ENCODE measurements at places on chromosomes 11 and 22.

DNA sequence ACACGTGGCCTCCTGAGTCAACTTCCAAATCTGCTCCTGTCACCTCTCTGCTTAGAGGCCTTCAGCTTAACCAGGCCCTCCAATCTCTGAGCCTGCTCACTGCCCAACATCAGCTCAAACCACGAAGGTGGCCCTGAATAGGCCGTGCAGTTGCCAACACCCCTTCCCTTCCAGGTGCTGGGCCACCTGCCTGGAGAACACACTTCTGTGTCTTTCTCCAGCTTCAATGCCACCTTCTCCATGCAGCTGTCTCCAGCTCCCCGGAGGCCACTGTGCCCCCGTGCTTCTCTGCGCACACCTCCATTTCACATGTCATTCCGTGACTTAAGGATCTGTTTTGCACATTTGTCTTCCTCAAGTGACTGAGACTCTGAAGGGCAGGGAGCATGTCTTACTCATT lies 5.3 kb downstream of the RELA start:
- no peak for DNase-seq

- no peak for DNase-seq
Measured at GRCh38 chr22:44272401-44272771, 40.4 kb downstream of the SHISAL1 start.

- DNase-seq, result no peak
Measured at GRCh38 chr11:79121351-79121750, 319.5 kb downstream of the TENM4 start.

- DNase-seq, result no peak
Measured at GRCh38 chr11:64654439-64654838, 63.4 kb downstream of the SLC22A12 start.

- DNase-seq, result no peak
Measured at GRCh38 chr11:76124905-76125770, 81.2 kb downstream of the WNT11 start.

GRCh38 chr11:12288212-12288930 lies 89.0 kb upstream of the PARVA start:
- DNase-seq, result peak; percentile 22

- no peak for DNase-seq
Measured at GRCh38 chr11:59728913-59729312, 15.3 kb upstream of the OR10V1 start.

DNA sequence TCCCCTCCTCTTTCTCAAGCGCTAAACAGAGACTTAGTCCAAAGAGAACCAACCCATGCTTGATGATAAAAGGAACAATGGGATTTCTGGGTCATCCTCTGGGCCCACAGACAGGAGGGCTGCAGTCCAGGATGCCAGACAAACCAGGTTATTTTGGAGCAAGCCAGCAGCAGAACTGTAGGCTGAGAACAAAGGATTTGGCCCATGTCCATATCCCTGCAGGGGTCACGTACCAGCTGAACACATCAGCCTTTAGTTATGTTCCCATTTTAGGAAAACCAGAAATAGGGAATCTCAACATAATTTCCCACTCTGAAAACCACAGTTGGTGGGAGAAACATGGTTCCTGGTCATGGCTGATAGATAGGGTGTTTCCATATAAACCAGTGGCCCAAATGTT lies 533.6 kb upstream of the CADM1 start:
- no peak for DNase-seq

DNA sequence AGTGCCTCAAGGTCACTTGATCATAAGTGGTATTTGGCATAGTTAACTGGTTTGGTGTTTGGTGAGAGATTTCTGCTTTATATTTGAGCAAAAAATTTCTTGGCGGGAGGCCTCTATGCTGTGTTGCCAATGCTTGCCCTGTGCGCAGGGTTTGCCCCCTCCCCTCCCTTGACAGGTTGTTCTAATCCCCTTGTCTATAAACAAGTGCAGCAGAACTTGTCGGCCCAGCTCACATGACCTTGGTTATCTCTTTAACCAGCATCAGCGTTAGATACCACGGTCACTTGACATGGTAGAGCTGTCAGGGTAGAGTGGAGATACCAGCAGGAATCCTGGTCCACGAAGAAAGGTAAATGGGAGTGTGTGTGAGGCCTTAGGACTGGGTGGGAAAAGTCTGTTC lies 35.6 kb downstream of the MARK2 start:
- no peak for DNase-seq

GRCh38 chr11:77302752-77303151 lies 1.3 kb upstream of the GDPD4 start:
- DNase-seq, result no peak

GRCh38 chr11:129770993-129771392 lies 44.7 kb upstream of the TMEM45B start:
- DNase-seq, result no peak

- no peak for DNase-seq
Measured at GRCh38 chr11:95442531-95443050, 211.6 kb upstream of the SESN3 start.

GRCh38 chr22:18075720-18076497 lies 1.9 kb upstream of the PEX26 start:
- no peak for DNase-seq

- peak; percentile 46 for DNase-seq
Measured at GRCh38 chr11:85823816-85824215, 12.9 kb upstream of the SYTL2 start.

DNA sequence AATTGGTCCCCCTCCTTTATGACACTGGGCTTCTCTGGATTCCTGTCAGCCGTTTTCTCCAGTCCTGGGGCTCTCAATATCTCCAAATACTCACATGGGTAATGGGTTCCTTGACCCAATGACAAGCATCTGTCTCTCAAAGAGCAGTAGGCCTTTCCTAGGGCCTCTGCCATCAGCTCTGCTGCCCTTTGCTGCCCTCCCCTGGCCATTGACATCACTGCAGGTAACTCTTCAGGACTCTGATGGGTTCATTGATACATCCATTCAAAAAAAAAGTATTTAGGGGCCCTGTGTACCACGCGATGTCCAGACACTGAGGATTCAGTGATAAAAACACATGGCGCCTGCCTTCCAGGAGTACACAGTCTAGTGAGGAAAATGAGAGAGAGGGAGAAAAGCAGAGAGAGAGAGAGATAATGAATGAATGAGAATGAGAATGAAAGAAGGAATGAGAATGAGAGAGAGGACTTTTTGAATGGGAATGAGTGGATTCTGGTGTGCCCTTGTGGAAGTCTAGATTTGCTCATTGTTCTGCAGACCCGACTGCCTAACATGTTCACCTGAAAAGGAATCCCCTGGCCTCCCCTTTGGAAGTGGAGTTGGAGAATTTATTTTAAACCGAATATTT lies 42.6 kb upstream of the OLFML1 start:
- DNase-seq, result peak; percentile 59

DNA sequence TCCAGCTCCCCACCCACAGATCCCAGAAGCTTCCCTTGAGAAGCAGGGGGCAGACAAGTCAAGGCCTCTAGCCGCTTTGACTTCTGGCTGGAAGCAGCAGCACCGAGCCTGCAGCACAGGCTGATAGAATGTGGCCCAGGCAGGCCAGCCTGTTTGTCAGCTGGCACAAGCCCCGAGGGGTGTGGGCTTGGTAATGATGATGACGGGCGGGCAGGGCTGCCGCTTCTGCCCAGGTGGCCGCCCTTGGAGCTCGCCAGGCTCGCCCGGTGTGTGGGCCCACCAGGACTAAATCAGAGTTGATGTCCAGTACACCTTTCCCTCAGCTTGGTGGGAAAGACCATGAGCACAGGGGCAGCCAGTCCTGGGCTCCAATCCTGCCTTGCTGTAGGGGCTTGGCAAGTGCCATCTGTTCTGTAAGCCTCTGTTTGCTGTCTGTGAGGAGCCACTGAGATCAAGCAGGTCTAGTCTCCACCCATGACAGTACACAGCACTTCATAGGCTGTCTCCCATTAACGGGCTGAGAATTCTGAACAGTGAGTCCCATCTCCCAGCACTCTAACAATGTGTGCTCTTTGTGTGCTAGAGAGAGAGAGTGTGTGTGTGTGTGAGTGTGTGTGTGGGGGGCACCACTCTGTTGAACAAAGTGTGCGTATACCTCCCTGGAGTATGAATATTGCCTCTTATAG lies 26.8 kb downstream of the MICAL2 start:
- DNase-seq, result no peak

GRCh38 chr22:45683248-45683647 lies 11.6 kb downstream of the ATXN10 start:
- DNase-seq, result no peak

DNA sequence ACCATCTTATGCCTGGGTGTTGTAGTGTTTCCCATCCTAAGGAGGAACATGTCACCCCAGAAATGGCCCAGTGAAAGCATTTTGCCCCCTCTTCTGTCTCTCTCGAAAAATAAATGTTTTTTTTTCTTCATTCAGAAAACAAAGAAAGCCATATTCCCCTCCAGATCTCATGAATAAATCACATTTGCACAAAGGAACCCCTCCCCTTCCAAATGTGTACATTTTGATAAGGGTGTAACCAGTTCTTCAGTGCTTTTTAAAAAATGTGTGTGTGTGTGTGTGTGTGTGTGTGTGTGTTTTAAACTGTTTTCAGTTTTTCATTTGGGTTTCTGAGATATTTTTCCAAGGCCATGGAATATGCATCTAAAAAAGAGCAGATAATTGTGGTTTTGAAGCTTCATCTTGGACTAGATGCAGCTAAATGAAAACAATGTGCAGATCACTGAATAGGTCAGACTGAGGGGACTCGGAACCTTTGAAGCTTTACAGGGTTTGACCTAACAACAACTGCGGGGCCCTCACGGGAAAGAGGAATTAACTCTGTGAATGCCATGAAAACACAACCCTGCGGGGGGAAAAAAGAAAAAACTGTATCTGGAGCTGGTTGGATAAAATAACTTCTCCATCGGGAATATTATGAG lies 76.4 kb downstream of the YAP1 start:
- DNase-seq, result no peak

- no peak for DNase-seq
Measured at GRCh38 chr22:42317008-42317407, 46.6 kb upstream of the TCF20 start.

- DNase-seq, result no peak
Measured at GRCh38 chr22:24975125-24975640, 22.7 kb downstream of the KIAA1671 start.

- DNase-seq, result no peak
Measured at GRCh38 chr11:32425761-32426160, 9.6 kb downstream of the WT1 start.

GRCh38 chr11:94150704-94151685 lies 22.4 kb downstream of the PANX1 start:
- no peak for DNase-seq

GRCh38 chr22:30829901-30830550 lies 135.4 kb downstream of the OSBP2 start:
- DNase-seq, result no peak

- DNase-seq, result no peak
Measured at GRCh38 chr11:41189701-41190436, 269.6 kb downstream of the LRRC4C start.

- DNase-seq, result no peak
Measured at GRCh38 chr11:29009426-29009825, 901.2 kb downstream of the METTL15 start.

- no peak for DNase-seq
Measured at GRCh38 chr11:86278226-86278625, 23.8 kb upstream of the HIKESHI start.

DNA sequence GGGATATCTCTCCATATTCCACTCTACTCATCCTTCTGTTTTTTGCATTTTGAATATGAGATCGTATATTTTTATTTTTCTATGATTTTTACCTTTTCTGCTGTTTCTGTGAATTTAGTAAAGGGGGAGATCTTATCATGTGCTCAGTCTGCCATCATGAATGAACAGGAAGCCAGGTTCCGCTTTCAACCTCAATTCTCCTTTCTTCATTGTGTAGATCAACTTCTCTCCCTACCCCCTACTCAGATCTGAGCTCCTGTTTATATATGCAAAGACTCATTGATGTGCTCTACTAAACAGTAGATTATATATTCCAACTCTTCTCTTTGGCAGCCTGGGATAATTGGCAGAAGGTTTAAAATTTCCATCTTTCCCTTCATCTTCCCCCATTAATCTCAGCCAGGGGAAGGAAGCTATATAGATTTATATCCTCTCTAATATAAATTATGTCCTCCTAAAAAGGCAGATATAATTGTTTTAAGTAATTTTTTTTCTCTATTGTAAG lies 336.7 kb upstream of the PLET1 start:
- no peak for DNase-seq

DNA sequence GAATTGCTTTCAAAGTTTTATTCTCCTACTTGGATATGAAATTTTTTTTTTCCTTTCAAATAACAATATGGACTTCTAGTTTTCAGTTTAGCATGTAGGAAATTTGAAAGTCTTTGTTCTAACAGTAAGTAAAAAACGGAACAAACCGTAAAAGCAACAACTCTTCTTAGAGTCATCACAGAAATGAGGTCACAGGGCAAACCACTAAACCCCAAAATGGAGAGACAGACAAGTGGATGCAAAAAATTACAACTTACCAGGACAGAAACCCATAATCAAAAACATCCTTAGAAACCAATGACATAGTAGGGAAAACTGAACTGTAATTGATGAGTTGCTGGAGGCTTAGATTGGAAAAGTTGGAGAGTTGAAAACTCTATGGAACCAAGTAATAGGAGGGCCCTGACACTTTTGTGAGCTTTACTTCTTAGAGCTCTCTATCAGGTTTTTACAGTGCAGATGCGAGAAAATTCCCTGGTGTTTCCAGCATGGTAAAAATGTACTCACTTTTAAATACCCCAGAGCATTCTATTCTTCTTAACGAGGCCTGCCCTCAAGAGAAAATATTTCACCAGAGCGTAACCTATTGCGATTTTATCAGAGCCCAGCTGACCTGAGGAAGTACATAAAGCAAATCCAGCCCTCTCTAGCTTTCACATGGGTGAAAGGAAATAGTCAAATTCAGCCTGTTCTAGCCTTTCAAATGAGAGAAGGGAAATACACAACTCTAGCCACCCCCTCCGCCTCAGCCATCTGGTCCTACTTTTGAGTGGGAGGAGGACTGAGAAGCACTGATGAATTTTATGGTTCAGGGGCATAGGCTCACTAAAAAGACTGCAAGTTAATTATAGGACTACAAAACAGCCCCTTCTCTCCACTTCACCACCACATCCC lies 39.1 kb downstream of the CASP12 start:
- no peak for DNase-seq

- DNase-seq, result no peak
Measured at GRCh38 chr22:29481265-29482000, 1.4 kb downstream of the NEFH start.

- no peak for DNase-seq
Measured at GRCh38 chr22:18991821-18992442, 55.8 kb upstream of the PRODH start.

DNA sequence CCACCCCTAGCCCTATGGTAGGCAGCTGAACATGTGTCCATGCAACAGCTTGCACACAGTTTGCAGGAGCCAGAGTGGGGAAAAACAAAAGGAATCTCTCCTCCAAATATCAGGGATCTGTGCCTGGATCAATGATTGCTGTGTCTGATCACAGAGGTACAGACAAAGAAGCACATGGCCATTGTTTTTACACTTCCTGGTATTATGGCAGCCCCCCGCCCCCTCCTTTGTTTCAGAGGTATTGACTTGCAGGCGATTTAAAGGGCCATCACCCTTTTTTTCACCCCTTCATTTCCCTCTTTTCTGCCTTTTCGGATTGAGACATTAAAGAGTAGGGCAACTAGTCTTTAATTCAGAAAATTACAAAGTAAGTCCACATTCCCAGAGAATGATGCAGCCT lies 453.0 kb upstream of the LUZP2 start:
- no peak for DNase-seq

Data from stimulated activated CD4-positive, alpha-beta T cell treated with anti-CD3 and anti-CD28 coated beads, TNF-alpha, amount 100 ng/mL, for 1 hour (primary cell).